ENCODE measurements at places on chromosomes 2 and 18.

DNA sequence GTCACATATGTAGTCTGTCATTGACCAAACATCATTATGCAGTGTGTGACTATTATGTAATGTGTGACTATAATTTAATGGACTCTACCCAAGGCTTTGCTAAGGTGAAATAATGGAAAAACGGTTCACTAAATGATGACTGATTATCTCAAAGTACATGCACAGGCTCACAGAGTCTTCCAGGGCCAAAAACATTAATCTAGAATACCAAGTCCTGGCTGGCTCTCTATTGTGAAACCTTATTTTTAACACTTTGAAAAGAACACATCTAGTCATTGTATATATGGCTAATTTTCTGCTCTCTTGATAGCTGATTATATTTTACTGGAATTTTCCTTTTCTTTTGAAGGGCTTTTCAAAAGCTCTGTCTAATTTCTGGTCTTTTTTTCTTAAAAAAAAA lies 102.9 kb upstream of the THUMPD2 start:
- DNase-seq, result no peak

DNA sequence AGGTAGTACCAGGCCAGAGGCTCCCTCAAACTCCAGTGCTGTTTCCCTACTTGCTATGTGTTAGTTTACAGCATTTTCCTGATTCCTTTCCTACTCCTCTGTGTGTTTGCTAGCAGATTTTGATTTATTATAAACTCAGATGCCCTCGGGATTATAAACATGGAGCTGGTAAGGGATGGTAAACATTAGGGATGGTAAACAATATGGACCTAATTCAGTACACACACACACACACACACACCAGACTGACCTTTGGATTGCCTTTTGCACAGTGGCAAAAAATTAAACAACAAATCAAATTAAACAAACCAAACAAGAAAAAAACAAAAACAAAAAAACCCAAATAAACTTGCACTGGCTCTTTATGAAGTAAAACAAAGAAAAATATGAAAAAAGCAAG lies 55.4 kb upstream of the ACVR1 start:
- no peak for DNase-seq

DNA sequence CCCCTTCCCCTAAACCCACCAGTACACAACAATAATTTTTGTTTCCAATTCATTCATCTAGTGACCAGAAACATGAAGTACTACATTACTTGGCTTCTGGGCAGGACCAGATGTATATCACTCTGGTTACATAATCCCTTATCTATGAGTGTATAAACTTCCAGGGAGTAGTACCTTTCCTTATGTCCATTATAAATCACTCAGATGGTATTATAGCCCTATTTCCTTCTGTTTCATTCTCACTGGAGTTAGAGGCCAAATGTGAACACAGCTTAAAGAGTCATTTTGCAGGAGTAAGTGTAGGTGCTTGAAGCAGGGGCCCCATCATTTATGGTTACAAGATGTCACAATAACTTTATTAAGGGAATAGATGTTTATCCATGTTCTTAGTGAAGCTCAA lies 894.4 kb upstream of the NXPH2 start:
- DNase-seq, result no peak

GRCh38 chr2:206846981-206847834 lies 81.8 kb downstream of the FASTKD2 start:
- no peak for DNase-seq
